SW 1271 (cell line): ENCODE measurements at places on chromosomes 6 and 20.
A peak's percentile ranks its signal among the peaks of the same experiment; 100 is the strongest.

DNA sequence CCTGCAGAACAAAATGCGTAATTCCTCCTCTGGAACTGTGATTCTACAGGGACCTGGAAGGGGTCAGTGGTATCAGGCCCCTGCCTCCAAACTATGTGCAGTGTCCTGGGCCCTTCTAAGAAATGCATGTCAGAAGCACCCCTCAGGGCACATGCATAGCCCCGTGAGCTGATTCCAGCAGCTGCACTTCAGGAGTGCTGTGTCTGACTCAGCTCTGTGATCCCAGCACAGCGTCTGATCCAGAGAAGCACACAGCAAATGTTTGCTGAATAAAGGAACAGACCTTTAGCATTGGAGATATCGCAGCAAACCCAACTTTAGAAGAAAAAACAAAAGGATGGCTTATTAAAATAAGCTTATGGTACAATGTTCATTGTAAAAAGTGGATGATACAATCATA lies 15.8 kb upstream of the MAFB start:
- DNase-seq = no peak

GRCh38 chr6:11889572-11889971 lies 111.0 kb upstream of the ADTRP start:
- DNase-seq = no peak

- DNase-seq = no peak
These were observed 243.3 kb upstream of the GRIK2 start for GRCh38 chr6:101150226-101150625.

DNA sequence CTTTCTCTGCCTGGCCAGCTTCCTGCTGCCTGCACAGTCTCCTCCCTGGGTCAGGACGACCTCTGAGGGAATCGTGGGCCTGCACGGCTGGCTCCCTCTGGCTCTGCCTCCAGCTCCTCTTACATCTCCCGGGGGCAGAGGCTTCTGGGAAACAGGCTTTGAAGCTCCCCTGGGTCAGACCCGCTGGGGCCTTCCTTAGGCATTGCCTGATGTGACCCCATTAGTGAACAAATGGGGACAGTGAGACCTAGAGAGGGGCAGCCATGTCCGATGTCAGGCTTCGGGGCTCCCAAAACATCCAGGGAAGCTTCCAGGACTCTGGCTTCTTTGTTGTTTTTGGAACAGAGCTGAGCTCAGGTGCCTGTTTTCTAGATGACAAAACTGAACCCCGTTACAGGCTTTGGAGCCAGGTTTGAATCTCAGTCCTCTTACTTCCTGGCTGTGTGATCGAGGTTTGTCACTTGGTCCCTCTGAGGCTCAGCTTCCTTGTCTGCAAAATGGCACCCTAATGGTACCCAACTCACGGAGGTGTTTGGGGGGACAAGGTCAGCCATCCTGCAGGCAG lies 94.3 kb downstream of the CEBPB start:
- no peak for DNase-seq

DNA sequence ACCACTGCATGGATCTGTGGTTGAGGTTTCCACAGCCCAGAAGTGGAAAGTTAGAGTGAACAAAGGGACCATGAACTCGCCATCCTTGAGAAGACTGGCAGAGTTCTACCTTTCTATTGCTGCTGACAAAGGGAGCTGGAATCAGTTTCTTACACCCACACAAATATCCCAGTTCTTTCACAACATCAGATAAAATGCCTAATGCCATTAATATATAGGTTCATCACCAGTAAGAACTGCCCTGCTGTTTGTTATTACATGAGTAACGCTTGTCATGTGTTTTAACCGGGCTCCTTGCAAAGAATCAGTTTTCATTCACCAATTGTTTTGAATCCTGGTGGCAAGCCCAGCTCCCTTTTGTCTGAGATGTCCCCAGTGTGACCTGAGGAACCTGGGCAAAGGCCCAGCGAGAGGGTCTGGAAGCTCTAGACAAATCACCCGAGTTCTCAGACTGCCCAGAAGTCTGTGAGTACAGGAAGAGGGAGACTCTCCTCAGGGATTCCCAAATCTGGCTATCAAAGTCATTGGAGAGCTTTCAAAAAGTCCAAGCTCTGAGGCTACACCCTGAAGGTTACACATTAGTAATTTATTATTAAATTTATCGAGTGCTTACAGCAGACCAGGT lies 7.5 kb upstream of the CD164 start:
- DNase-seq = no peak

DNA sequence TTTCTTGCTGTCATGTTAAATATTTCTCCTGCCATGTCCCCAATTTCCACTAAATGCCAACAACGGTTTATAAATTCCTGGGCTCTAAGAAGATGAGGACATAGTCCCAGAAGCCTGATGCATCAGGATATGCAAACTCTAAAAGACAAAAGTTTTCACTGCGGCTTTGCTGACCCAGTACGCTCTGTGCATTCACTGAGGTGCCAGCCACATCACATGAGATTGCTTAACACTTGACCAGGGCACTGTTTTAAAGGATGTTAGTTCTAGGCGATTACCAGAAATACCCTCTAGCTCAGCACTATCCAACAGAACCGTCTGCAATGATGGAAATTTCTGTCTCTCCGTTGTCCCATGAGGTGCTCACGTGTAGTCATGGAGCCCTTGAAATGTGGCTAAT lies 19.9 kb upstream of the ADTRP start:
- no peak for DNase-seq

DNA sequence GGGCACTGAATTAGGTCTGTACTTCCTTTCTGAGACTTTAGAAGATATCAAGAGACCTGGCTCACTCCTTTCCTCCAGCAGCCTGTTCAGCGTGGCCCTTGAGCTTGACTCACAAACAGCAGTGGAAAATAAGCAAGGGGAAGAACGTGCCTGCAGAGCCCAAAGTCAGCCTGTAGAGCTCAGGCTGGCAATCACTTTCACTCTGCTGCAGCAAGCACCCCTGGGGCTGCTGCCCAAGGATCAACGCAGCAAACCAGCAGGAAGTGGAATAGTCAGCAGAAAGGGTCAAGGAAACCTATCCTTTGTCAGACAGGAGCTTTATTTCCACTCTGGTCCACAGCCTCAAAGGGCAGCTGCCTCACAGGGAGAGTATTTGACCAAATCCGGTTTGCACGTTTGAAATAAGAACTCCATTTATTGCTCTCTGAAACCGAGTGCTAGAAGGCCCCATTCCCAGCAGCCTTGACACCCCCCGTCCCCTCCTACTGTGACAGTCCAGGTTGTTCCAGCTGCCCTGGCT lies 77.4 kb downstream of the PRDM1 start:
- DNase-seq = no peak

DNA sequence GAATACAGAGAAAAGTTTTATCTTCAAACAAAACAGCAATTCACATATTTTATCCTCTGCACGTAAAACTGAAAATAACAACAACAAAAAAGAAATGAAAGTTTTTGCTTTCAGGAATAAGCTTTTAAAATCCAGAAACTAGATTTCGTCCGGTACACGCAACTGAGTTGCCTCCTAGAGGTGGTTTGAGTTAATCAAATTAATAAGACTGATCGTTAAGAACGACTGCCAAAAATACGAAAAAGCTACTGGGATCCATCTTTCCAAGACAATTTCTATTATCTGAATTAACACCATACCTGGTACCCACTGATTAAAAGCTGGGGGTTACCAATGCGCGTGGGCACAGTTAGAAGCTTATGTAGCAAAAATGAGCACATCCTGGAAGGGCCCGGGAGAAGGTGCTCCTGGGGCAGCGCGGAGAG lies 669 bp downstream of the PDCD2 start:
- no peak for DNase-seq

DNA sequence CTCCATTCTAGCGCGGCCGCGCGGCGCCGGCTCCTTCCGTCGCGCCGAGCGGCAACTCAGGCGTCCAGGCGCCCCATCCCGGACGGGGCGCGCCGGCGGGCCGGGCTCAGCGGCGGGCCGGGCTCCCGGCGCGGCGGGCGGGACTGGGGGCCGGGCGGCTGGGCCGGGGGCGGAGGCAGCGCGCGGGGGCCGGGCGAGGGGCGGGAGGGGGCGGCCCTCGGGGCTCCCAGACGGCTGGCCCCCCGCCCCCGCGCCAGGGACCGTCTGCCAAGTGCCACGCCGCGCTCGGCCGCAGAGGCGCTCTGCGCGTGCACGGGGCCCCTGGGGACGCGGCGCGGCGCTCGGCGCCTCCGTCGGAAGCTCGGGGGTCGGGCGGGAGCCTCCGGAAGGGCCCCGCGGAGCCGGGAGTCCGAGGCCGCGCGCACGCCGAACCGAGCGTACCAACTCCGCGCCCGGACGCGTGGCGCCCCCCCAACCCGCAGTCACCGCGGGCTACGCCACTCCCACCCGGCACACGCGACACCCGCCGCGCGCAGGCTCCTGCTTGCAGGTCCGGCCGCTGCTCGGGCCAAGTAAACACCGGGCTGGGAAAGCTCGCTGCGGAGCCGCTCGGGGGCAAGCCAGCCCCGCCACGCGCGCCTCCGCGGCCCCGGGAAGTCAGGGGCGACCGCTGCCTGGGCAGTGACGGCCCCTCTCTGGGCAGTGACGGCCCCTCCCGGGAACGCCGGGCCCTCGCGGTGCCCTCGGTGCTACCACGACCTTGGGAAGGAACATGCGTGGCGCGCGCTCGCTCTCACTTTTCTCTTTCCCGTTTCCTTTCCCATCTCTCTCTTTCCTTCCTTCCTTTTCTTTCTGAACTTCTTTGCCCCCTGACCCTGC lies at the start of gene PREX1:
PREX1 (minus strand) TSS at position 145 of the 879 bp plus-strand sequence; CDS start at position 6, 139 bp downstream.
- peak; percentile 72 for DNase-seq

DNA sequence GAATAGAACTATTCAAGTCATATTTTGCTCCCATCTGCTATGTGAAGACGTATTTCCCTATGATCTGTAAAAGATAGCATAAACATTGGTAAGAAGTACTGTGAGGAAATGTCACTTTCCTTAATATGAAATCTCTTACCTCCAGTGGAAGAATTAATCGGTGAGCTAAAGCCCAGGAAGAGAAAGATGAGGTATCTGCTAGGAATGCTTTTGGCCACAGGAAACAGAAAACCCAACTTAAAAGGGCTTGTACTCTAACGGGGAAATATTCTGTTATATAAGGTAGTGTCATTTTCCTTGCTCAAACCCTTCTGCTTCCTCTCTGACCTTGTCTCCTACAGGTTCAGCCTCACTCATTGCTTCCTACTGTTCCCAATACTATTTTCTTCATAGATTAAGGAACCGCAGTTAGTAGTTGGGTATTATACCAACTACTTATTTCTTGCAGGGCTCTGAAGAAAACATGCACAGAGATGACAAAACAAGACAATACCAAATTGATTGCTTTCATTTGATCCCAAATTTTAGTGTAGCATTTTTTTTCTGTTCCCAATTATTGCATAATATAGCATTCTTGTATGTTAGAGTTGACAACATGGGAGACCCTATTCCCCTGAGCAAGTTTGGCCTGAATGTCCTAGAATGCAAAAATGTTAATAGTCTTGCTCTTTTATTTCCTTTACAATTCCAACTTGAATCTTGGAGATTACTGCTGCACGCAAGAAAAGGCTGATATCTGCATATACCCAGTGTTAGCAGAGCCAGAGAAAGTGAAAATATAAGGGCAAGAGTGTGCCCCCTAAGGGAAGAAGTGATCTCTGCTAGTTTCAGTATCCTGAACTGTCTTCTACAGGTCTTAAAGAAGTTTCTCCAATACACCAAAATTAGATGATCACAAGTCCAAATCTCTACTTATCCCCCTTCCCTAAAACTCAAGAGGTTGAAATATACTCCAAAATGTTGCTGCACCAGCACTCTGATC lies 65.3 kb downstream of the AFG1L start:
- DNase-seq = no peak

DNA sequence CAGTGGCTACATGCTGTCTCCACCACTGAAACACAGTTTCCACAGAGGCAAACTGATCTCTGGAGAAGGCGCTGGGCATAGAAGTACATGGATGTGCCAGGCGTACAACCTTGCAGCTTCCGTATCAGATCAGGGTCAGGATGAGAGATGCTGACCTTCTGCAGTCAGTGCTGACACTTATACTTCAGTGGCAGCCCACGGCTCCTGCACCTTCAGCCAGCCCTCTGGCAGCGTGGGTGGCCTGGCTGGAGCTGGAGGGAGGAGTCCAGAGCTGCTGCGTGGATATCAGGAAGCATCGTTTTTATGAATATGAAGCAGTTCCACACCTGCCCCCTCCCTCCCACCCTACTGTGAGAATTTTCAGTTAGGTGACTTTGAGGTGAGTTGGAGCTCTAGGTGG lies 149.3 kb downstream of the CFAP61 start:
- no peak for DNase-seq

GRCh38 chr6:16450285-16450684 lies 211.9 kb downstream of the GMPR start:
- DNase-seq = no peak

DNA sequence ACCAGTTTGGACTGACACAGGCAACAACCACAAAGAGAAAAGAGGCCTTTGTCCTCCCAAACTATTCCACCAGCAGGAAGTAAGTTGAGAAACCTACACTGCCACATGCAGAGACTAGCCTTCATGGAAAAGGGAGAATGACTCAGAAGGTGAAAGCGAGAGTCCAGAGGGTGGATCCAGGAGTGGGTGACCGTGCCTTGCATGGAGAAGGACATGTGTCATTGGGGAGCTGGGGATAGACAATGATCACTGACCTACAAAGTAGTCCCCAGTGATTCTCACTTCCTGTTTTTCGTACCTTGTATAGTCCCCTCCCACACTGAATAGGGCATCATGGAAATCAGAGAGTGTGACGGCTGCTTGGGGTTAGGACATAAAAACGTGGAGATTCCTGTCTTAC lies 91.9 kb downstream of the MYLK4 start:
- no peak for DNase-seq

DNA sequence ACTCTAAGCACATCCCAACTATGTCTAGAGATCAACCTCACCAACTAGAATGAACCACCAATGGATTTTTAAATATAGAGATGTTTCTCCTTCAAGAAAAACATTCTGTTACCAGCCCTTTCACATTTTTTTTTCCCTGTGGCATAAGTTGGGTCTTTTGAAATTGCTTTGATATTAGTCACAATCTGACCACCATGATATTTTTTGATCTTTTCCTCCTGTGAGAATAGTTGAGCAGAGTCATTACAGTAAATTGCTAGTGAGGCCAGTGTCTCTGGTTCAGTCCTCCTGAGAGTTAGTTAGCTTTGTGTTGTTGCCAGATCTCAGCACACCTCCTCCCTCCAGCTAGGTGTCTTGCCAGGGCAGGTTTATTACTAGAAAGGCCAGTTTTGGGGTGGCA lies 79.7 kb upstream of the MYLIP start:
- DNase-seq = no peak

GRCh38 chr6:129634411-129635230 lies 75.4 kb downstream of the ARHGAP18 start:
- no peak for DNase-seq
